Activated CD4-positive, alpha-beta T cell treated with anti-CD3 and anti-CD28 coated beads, Interleukin-2, amount 50 U/mL, for 4 hours (primary cell): ENCODE measurements at places on chromosomes 12 and 14.
A peak's percentile ranks its signal among the peaks of the same experiment; 100 is the strongest.

- no peak for DNase-seq
Measured at GRCh38 chr12:79737875-79738718, 47.3 kb upstream of the PAWR start.

DNA sequence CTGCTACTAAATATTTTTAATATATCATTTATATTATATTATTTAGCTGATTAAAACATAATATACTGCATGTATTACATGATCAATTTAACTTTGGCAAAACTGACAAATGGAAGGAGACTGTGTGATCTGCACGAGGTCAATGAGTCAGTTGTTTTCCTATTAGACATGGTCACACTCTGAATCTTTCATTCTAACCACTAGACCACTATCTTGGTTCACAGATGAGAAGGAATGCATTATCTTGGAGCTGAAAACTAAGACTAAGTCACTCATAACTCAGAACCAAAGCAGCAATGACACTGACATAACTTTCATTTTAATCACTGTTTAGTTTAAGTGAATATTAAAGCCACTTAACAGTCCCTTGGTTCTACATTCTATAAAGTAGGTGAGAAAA lies 37.4 kb downstream of the GNPTAB start:
- DNase-seq: no peak

- DNase-seq: peak; percentile 2
Measured at GRCh38 chr12:96906498-96906848, 584 bp upstream of the NEDD1 start.

DNA sequence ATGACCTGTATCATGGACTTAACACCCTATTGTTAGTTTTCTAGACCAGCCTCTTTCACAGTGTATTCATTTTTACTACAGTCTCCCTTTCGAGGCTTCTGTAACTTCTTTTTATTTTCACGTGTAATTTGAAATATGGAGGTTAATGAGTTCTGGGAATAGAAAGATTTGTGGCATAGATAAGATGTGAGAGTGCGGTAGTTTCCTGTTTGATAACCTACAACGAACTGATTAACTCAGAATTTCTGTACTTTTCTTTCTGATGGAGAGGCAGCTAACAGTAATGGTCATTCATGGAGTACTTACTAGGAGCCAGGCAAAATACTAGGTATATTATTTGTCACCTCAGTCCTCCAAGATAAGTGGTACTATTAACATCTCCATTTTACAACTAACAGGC lies 21.2 kb downstream of the POLR3B start:
- DNase-seq: no peak

- DNase-seq: no peak
Measured at GRCh38 chr12:870378-870777, 79.1 kb downstream of the RAD52 start.

DNA sequence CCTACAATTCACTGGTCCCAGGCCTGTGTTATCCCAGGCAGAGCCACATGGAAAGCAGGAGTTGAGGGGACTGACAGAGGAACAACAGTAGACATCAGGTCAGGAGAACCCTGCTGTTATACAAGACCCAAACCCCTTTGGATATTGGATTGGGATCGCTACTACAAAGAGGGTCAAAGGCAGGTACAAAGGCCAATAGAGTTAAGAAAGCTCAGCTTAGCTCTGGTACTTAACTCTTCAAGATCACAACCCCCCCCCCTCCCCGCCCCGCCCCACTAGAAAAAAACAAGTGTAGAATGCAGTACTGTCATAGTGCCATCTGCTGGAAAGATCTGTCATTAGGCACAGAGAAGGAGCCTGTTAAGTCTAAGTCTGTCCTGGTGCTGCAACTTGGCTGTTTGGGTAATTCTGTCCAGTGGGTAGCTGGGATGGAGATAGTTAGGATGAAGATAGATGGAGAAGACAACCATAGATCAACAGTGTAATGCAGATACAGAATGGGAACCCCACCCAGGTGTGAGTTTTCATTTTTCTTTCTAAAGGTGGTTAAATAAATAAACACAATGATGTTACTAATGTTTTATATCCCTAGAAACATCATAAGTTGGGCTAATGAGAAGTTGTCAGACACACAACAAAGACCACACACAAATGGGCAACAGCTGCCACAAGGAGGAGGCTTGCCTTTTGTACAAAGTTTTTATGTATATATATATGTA lies 17.2 kb downstream of the REM2 start:
- peak; percentile 31 for DNase-seq

DNA sequence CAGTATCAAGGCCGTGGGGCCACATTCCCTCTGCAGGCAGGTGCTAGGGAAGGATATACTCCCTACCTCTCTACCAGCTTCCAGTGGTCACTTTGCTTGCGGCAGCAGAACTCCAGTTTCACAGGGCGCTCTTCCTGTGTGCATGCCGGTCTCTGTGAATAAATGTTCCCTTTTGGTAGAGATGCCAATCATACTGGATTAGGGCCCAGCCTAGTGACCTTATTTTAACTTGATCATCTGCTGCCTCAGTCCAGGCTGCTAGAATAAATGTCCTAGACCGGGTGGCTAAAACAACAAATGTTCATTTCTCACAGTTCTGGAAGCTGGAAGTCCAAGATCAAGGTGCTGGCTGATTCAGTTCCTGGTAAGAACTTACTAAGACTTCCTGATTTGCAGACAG lies 198.8 kb upstream of the TMEM132C start:
- DNase-seq: no peak

DNA sequence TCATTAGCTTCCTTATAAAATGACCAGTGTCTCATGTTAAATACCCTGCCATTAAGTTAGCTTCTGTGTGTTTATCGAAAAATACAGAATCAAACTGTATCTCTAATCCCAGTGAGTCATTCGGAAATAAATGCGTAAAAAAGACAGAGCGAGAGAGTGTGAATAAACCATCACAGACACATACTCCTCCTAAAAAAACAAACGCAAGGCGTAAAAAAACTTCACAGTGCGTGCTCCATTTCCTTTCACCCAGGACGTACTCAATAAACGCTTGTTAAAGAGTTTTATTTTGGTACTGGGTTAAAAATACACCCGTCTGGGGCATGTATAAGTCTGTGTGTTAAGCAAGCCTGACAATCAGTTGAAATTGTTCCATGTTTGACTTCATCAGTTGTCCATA lies 58.8 kb upstream of the ISM2 start:
- DNase-seq: no peak

- DNase-seq: no peak
Measured at GRCh38 chr12:57592551-57593165, 1.7 kb downstream of the PIP4K2C start.

GRCh38 chr12:72089678-72090077 lies 151.0 kb downstream of the TPH2 start:
- DNase-seq: no peak

- DNase-seq: no peak
Measured at GRCh38 chr12:117111386-117111785, 12.2 kb upstream of the TESC start.

DNA sequence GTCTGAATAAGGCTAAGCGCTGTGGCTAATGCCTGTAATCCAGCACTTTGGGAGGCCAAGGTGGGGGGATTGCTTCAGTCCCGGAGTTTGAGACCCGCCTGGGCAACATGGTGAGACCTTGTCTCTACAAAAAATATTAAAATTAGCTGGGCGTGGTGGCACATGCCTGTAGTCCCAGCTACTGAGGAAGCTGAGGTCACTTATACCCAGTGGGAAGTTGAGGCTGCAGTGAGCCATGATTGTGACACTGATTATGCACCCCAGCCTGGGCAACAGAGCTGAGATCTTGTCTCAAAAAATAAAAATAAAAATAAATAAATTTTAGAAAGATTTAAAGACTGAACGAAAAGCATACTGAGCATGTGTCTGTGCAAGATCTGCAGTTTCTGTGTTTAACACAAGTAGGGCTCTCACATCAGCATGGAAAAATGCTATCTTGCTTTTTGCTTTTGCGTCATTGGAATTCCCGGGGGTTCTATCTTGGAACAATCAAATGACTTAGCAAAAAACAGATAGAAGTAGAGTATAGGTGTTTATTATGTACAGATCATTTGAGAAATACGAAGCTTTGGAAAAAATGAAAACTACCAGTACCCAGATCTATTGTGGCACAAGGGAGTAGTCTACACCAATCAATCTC lies 161.9 kb downstream of the CAPZA3 start:
- no peak for DNase-seq

- no peak for DNase-seq
Measured at GRCh38 chr12:10304161-10304574, 3.5 kb upstream of the KLRD1 start.

DNA sequence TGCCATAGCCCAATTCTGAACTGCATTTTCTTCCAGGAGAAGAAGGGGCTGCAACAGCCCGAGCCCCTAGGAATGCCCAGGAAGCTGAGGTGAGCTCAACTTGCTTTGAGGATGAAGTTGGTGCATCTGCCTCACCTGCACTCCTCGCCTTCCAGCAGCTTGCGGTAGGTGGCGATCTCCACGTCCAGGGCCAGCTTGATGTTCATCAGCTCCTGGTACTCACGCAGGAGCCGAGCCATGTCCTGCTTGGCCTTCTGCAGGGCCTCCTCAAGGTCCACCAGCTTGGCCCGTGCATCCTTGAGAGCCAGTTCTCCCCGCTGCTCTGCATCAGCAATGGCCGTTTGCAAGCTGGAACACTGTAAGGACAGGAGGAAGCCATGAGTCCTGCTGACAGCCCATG lies 6.0 kb downstream of the KRT75 start:
- no peak for DNase-seq

DNA sequence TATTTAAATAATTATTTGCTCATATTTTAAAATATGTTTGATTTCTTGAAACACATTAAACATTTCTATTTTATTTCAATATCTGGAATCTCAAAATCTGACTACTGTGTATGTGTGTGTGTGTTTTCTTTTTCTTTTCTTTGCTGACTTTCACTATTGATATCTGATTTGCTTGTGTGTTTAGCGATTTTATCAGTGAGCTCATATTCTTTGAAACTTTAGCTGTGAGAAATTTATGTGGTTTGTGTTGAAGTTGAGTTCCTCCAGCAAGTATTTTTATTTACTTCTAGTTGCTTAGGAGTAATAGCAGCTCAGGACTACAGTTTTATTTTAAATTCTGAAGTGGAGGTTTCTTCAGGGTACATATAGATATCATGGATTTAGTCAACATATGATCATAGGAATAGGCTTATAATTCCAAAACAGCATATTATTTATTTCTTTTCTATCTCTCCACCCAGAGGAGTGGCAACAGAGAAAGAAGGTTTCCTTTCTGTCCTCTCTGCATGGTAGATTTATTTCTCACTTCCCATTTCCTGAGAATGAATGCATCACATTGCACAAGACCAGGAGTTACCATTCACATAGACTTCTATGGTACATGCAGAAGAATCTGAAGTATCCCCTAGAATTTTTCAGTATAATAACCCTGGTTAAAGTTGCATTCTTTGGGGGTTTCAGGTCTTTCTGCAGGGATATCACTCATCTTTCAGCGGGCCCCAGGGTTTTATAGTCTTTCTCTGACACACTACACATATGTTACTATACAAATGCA lies 60.5 kb downstream of the PTPRQ start:
- no peak for DNase-seq

DNA sequence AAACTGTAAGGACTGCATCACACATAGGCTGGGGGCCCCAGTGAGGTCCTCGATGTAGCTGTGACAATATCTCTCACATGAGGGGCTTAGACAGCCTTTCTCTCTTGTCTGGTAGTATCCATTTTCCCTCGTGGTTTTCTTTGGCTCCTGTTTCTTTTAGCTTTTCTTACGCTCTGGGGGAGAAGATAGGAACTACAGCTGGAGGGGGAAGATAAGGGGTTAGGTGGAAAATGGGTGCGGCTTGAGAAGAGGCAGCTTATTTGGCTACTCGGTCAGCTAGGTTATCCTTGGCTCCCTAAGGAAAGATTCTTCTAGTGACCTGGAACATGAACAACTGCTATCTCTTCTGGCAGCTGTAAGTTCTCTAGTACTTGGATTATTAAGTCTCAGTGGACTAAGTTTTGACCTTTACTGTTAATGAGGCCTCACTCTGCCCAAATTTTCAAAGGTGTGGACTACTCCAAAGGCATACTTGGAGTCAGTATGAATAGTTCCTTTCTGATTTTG lies 28.7 kb upstream of the CPNE8 start:
- DNase-seq: no peak

DNA sequence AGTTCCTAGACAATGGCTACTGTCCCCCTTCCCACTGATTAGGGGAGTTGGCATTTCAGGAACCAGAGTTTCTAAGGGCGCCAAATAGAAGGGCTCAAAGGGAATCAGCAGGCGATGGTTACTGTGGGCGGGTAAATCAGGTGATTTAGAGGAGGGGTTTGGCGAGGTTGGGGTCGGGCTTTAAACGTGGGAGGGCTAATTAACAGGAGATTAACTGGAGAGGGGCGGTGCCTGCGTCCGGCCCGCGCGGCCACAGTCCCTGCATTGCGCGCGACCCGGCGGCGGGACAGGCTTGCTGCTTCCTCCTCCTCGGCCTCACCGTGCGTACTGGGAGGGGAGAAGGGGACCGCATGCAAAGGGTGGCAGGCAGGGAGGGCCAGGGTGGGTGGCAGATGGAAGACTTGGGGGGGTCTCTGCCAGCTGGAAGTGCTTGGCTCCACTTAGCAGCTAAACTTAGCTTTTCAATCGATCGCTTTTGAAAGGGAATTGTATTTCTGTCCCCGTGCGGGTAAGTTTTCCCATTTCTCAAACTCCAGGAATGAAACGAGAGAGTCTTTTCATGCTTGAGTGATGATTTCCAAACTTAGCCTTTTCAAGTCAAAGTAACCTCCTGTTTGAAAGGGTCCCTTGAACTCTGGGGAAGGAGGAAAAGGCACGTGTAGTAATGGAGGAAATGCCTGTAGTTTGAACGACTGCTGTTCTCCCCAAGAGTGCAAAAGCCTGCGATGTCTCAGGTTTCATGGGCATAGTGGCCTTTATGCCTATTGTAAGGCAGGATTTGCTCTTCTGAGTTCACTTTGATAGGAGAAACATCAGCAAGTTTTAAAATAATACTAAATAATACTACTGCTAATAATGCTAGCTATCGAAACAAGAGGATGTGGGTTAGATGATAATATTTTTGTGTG lies at the start of gene MGST1:
TSS of gene MGST1 (plus strand) at position 255 of the 908 bp plus-strand sequence. CDS start 6,608 bp downstream, outside the sequence.
- no peak for DNase-seq

DNA sequence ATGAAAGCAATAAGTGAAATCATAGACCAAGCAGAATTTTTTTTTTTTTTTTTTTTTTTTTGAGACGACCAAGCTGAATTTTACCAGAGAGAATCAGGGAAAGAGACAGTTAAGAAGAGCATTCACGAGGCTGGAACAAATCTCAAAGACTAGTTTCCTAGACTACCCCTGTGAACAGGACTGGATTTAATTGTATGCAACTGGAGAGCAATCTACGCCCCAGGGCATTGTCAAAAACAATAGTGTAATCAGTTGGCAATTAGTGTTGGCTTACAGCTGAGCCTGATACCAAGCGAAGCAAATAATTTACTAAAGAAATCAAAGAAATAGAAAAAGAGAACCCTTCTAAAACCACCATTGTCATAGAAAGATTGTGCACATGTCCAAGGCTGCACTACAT lies 232.9 kb upstream of the CPNE8 start:
- no peak for DNase-seq

GRCh38 chr14:104306450-104307040 lies 168.2 kb downstream of the KIF26A start:
- no peak for DNase-seq

- DNase-seq: no peak
Measured at GRCh38 chr12:8970432-8970831, 18.9 kb upstream of the KLRG1 start.
